ENCODE measurements at places on chromosomes 5 and 9.
A peak's percentile ranks its signal among the peaks of the same experiment; 100 is the strongest.

DNA sequence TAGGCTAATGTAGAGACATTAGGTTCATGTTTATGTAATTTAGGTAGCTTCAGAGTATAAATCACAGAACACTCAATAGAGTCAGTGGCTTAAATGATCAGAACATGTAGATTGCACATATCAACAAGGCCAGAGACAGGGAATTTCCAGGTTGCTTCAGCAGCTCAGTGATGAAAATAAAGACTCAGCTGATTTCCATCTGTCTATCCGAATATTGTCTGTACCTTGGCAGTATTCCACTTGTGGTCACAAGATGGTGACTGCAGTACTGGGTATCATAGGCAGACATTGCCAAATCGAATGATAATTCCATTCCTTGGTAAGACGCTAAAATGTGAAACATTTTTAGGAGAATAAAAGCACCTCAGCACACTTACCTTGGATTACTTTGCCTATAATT, 702.2 kb downstream of the MAT2B start:
- DNase-seq, result no peak

GRCh38 chr9:75869236-75869635, 21.2 kb upstream of the PCSK5 start:
- no peak for DNase-seq

GRCh38 chr5:146081556-146081955, 23.8 kb downstream of the PLAC8L1 start:
- peak; percentile 64 for DNase-seq

DNA sequence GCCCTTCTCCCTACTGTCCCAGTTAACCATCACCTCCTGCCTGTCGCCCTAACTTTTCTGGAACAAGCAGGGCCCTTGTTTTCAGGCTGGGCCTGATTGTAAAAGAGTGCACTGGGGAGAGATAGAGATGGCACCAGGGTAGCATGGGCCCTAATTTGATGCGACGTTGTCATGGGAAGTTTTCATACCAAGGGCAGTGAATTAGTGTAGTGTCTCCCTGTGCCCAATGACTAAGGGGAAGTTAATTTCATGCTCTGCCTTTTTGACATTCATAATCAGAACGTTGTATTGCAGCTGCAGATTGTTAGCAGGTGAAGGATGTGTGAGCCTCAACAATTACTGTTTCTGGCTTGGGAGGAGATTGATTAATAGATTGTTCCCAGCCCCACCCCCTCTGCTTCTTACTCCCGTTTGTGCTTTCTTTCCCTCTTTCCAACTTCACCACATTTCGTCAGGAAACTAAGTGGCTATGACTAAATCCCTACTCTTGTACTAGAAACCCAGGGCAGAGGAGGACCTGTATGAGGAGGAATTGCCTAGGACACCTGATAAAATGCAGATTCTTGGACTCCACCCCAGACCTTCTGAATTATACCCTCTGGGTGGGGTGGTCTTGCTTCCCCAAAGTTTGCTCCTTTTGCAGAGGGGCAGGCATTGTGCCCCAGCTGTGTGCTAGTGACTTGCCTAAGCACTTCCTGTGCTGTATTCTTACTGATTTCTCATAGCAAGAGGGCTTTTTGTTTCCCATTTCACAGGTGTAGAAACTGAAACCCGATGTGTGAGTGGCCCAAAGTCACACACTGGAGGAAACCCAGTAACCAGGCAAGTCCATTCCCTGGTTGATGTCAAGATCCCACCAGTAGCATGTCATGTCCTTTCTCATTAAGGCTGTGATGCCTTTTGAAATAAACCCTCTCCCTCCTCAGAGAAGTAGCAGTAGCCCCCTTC, 56.3 kb downstream of the DAB2IP start:
- DNase-seq, result no peak

GRCh38 chr5:111197523-111197922, 26.7 kb upstream of the CAMK4 start:
- DNase-seq, result peak; percentile 33
